ENCODE measurements at places on chromosomes 6 and 20.

- DNase-seq = no peak
These were observed 25.8 kb downstream of the TBPL1 start for GRCh38 chr6:133978896-133979240.

DNA sequence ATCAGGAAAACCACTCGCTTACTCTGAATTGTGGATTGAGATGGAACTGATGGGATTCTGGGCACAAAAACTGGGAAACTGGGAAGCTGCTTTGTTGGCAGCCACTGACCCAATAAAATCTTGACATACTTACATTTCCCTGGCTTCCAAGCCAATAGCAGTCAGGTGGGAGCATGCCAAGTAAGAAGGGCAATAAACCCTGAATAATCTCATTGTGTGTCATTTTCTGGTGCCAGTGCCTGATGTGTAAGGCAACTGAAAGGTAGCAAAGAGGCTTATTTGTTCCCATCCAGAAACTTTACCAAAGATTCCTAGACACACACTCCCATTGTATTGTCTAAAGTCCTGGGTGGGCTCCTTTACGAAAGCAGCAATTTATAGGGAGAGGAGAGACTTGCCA, 93.2 kb downstream of the TBX18 start:
- DNase-seq = no peak

DNA sequence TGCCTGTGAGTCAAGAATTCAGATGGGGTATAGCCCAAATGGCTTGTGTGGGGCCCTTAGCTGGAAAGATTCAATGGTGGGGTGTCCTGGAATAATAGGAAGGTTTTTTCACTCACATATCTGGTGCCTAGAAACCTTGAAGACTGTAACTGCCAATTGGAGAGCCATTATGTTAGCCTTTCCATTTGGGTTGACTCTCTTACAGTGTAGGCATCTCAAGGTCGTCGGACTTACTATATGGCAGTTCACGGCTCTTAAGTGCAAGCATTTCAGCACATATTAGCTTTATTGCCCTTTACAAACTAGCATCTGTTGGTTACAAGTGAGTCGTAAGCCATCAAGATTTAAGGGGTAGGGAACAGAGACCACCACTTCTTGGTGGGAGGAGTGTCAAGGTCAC, 74.1 kb downstream of the CD2AP start:
- DNase-seq = no peak

GRCh38 chr6:157133856-157134255, 189.5 kb downstream of the TMEM242 start:
- no peak for DNase-seq

GRCh38 chr6:159170999-159171712, 2.0 kb downstream of the FNDC1 start:
- DNase-seq = no peak

- no peak for DNase-seq
These were observed 224.3 kb downstream of the LRFN2 start for GRCh38 chr6:40362859-40363258.

DNA sequence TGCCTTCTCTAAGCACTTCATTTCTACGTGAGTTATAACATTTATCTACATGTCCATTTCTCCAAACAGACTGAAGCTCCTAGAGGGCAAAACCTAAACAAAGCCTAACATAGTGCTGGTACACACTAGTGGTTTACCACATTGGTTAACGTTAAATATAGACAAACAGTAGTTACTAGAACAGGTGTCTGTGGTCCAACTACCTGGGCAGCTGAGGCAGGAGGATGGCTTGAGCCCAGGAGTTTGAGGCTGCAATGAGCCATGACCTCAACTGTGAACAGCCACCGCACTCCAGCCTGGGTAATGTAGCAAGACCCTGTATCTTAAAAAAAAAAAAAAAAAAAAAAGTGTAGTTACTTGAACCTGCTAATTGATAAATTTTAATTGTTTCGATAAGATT, 26.5 kb downstream of the PTPRK start:
- no peak for DNase-seq

DNA sequence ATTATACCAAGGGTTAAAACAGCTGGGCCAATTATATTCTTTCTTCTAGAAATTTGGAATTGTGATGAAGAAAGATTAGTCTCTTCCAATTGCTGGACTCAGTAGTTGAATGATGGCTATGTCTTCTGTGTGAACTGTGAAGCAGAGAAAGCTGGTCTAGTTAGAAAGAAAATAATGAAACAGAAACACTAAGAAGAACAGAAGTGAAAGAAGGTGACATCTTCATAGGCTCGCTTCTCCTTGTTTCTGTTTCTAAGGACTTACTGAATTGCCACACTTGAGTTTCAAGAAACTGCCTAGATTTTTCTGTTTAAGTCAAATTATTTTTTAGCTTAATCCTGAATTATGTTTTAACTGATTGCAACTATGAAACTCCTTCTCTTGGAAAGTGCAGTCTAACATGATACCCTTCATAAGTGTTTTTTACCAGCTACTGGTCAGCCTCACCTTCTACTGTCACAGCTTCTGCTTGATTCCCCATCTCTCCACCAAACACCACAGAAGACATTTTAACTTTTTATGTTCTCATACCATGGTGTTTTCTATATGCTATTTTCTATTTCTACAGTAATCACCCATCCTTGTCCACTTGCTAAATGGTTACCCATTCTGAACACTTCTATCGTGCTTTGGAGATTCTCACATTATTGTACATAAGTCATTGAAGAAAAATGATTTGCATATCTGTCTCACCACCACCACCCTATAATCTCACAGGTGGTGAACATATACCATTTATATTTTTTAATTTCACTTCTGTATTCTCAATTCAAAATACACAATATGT, 268.8 kb downstream of the GRIK2 start:
- DNase-seq = no peak

GRCh38 chr6:93823489-93823888, 404.1 kb upstream of the EPHA7 start:
- no peak for DNase-seq

GRCh38 chr6:6395581-6396197, 75.2 kb upstream of the F13A1 start:
- no peak for DNase-seq

DNA sequence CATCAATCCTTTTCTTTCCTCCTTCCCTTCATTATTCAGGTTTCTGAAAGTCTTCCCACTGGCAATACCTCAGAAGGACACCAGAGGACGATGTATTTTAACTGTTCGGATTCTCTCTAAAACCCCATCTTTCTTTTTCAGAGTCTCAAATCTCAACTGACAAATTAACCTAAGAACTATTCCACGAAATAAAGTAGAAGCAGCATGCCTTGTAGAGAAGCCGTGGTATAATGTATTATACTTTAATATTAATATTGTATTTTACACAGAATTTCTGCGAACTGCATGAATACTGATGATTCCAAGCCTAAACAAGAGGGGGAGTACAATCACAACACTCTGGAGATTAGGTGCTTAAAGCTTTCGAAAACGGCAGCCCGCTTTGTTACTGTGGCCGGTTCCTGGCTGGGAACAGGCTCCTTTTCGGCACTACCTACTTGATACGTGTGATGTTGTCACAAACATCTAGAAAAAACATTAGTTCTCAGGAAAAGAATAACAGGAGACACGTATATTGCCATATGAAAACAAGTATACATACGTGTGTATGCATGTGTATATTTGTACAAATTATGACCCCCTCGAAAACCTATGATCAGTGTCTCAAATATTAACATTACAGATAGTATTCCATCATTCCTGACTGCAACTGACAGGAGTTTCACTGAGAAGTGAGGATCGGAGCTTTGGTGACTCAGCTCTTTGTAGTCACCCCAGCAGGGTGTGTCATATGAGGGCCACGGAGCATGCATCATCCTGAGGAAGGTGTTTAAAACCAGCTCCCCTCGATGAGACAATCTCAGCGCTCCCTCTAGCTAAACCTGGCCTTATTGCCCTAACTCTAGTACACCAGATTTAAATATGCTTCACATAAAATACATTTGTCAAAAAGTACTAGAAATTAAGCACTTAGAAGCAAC, 319.7 kb upstream of the TCF21 start:
- peak; percentile 62 for DNase-seq

GRCh38 chr6:145904868-145905267, 59.3 kb downstream of the SHPRH start:
- no peak for DNase-seq

DNA sequence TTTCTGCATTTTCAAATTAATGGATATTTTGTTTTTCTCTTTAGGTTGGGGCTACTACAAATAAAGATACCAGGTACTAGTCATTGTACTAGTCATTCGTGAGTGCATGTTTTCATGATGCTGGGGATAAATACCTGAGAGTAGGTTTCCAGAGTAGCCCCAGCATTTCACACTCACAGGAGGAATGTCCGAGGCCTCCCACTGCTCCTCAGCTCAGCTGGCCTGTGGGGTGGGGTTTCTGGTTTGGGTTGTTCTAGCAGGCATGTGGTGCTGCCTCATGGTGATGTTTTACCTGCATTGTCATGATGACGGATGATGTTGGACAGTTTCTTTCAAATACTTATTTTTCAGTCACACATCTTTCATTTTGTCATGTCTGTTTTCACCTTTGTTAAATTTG, 144.5 kb downstream of the SMOC2 start:
- no peak for DNase-seq

- no peak for DNase-seq
These were observed 12.6 kb downstream of the TUBB2B start for GRCh38 chr6:3214898-3215297.

- no peak for DNase-seq
These were observed 85.2 kb downstream of the DTNBP1 start for GRCh38 chr6:15577550-15578171.

- DNase-seq = no peak
These were observed 145.8 kb downstream of the SAMD5 start for GRCh38 chr6:147654103-147654845.

DNA sequence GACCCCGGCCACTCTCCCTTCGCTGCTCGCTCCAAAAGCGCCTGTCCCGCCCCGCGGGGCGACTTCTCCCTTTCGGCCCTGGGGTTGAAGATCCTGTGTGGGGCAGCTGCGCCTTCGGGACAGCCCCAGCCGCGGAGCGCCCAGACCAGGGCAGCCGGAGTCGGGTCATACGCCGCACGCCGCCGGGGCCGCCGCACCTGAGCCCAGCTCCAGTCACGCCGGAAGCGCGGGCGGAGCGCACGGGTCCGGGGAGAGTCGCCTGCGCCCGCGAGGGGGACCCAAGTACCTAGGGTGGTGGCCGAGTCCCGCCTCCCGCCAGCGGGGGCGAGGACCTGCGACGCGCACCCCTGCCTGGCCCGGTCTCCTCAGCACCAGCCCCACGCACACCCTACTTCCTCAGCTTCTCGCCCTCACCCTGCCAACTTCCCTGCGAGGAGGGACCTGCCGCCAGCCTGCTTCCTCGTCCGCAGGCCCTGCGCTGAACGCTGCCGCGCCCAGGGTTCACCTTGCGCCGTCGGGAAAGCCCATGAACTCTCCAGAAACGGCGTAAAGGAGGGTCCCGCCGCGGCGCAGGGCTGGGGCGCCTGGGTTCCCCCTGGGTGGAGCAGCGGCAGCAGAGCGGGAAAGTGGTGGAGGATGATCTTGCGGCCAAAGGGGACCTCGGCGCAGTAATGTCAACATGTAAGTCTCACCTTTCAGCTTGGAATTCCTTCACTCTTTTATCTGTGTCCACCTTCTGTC, at the start of gene ADGRG6:
Gene ADGRG6 (plus strand): TSS at position 357 of the 741 bp plus-strand sequence. CDS start 323 bp downstream, at position 680.
- DNase-seq = peak; percentile 87

Measured in common myeloid progenitor, CD34-positive (primary cell).